ENCODE measurements at places on chromosomes 6 and 20.

DNA sequence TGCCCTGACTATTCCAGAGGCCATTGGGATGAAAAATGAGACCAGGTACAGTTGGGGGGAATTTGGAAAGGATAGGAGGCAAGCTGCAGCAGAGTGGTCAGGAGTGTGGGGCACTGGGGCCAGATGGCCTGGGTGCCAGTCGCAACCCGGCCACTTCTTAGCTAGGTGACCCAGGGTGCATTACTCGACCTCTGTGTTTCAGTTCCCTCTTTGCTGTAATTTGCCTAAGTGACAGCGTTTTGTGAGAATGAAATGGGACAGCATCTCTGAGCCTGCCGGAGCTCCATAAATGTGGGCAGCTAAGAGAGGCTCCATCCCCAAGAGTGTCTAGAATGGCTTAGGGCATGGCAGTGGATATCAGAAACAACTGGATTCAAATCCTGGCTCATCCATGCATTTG lies 13.9 kb downstream of the LRFN2 start:
- DNase-seq = no peak

GRCh38 chr20:39458452-39458851 lies 496.3 kb downstream of the DHX35 start:
- DNase-seq = no peak

- DNase-seq = no peak
Measured at GRCh38 chr20:49230021-49230420, 10.8 kb downstream of the DDX27 start.

DNA sequence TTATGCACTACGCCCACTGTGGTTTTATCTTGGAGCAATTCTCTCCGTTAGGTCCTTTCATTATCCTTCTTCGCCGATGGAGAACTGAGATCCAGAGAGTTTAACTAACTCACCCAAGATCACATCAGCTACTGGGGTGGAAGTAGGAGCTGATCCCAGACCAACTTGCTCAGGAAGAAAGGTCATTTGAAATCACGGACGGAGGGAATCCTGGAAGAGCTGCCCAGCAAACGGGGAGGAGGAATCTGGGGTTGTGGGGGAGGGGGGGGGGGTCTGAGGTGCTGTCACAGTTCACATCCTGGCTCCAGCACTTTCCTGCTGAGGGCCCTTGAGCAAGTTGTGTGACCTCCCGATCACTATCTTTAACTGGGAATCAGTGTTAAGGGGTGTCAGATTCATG lies 62.0 kb downstream of the NPEPL1 start:
- DNase-seq = no peak

DNA sequence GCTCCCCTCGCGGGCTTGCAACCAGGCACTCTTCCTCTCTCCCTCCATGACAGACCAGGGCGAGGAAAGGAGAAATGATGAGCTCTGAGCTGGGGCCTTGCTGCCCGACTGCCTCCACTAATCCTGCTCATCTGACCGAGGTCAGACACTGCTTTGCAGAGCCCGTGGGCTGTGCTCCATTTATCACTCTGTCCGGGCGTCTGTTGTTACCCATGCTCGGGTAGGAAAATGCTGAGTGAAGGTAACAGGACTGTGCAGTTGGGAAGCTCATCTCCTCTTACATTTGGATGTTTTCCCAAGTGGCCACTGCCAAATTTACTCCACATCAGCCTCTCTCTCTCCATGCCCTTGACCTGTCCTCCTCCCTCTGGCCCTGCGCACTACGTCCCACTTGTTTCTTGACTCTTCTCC lies 14.6 kb downstream of the RPS6KA2 start:
- DNase-seq = no peak

DNA sequence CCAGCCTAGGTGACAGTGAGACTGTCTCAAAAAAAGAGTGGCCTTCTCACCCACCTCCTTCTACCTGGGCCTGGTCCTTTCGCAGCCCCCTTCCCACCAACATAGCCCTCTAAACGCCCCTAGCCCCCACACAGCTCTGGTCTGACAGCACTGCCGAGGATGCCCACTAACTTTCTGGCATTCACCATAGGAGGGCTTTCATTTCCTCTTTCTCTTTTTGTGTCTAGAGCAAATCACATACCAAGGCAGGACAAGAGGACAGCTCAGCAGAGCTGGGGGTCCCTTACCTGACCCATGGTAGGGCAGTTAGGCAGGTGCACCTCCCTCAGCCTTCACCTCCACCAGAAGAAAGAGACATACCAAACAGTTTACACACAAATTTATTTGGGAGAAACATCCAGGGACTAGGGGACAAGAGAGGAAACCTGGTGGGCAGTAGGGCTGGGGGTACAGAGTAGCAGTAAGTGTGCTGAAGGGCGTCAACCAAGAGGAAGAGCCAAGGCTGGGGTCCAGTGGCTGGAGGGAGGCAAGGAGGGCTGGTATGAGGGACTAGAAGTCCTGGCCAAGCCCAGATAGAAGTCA lies 4.5 kb downstream of the LY6G5C start:
- DNase-seq = no peak

- DNase-seq = no peak
Measured at GRCh38 chr6:163008626-163009025, 280.9 kb downstream of the PACRG start.

DNA sequence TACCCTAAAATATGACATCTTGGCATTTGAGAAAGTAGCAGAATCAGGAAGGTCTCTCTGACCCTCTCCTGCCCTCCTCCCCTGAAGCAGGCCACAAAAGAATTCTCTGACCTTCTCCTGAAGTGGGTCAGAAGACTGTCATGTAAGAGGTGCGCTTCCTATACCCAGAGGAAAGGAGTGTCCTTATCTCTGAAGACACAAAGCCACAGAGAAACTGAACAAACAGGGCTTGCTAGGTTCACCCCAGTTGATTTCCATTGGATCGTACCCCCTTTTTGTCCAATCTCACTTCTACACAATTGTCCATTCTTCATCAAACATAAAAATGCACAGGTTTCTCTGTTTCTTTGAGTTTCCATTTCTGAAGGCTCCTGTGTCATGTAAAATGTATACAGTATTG lies 272.0 kb upstream of the SOX4 start:
- DNase-seq = no peak

DNA sequence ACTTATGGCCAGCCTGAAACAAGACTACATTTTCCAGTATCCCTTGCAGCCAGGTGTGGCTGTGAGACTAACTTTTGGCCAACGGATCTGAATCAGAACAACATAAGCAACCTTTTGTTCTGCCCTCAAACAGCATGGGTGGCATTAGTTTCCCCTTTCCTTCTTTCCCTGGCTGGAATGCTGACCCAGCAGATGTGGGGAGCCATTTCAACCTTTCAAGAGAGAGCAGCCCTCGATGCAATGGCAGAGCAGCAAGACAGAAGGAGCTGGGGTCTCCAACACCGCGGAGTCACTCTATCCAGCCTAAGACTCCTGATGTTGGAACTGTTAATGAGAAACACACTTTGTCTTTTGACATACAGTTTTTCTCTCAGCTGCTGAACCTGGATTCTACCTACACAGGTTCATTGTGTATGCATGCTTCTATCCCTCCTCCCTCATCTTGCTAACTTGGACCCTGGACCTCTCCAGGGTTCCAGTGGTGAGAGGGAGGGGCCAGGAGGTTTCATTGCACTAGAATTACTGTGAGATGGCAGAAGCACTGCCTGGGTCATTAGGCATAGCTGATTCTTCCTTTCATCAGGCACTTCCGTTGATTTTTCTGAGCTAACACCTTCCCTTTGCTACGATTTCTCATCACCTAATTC lies 28.8 kb upstream of the DDR1 start:
- no peak for DNase-seq

DNA sequence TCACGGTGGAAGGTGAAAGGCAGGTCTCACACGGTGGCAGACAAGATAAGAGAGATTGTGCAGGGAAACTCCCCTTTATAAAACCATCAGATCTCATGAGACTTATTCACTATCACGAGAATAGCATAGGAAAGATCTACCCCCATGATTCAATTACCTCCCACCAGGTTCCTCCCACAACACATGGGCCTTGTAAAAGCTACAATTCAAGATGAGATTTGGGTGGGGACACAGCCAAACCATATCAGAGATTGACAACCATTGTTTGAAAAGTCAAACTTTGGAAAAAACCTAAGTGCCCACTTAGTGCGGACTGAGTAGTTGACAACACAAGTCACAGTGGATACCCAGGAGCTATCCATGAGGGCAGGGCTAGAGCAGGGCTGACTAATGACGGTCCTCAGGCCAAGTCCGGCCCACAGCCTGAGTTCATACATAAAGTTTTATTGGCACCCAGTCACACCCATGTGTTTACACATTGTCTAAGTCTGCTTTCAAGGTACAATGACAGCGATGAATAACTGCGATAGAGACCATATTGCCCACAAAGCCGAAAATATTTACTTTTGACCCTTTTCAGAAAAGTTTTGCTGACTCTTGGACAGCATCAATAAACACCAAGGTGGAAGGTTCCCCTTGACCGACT lies 33.8 kb upstream of the PMEPA1 start:
- no peak for DNase-seq

GRCh38 chr20:11101696-11102095 lies 427.9 kb upstream of the JAG1 start:
- DNase-seq = no peak

DNA sequence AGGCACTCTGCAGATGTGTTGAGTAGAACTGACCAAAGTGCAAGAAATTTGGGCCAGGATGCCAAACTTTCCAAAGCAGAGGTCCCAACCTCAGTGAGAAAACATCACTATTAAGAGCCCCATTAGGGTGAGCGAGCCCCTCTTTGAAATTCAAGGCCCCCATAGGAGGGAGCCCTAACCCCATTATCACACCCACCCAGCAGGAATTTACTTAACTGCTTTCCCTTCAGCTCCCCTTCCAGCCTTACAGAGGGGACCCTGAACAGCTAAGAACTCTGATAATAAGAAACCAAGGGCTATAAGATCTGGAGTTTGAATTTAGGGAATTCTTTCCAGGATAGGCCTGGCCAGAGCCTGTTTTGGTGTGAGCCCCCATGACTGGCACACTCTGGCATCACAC lies 130.6 kb downstream of the NFATC2 start:
- no peak for DNase-seq

DNA sequence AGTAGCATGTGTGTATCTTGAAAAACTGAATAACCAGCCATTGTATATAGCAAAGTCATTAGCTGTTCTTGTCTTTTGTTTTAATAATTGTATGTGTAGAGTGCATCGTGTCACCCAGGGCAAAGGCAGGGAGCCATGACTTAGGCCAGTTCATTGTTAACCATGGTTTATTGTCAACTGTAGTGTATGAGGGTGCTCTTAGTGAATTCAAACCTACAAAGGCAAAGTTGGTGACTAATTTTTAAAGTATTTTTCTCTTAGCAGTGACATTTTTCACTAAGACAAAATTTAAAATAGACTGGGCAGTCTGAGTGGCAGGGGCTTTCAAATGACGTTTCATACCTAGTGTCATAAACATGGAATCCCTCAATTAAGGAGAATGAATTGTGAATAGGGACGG lies 79.0 kb downstream of the TULP4 start:
- no peak for DNase-seq

DNA sequence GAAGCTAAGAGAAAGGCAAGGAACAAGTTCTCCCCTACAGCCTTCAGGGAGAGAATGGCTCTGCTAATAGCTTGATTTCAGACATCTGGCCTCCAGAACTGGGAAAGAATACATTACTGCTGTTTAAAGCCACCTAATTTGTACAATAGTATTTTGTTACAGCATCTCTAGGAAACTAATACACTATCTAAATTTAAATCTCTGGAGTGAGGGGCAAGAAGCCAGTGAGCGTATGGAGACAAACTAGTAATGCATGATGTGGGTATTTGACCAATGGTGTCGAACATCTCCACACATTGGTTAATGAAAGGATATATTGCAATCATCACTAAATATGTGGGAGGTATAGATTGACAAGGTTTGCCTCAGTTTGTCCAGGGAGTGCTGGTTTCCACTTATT lies 451.5 kb downstream of the EPM2A start:
- DNase-seq = no peak

DNA sequence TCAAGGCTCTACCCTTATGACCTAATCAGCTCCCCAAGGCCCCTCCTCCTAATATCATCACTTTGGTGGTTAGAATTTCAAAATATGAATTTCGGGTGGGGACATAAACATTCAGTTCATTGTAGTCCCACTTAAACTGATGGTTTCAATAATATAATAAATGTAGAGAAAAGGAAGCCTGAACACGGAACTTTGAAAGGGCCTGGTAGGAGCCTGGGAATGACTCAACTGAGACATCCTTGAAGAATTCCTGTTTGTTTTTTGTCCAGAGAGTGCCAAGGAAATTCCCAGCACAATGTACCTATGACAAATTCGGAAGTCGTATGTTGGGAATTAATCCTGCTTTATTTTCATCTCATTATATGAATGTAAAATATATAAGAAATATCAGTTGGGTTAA lies 457.9 kb downstream of the PLCB1 start:
- no peak for DNase-seq

DNA sequence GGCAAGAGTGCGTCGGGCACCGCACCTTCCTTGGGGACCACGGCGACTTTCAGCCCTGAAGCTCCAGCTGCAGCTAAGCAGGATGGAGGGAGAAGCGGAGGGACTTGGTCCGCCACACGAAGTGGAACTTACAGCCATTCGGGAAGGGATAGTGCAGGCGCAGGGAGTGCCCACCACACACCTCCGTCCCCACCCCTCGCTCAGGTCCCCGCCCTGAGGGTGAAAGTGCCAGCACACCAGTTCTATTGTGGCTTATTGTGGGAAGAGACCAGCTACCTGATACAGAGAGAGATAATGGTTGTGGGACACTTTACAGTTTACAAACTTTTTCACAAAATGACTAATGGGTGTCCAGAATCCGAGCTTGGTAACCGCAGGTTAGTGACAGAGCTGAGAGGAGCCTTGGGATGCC lies 76.1 kb downstream of the IRF4 start:
- DNase-seq = no peak

- peak; percentile 69 for DNase-seq
Measured at GRCh38 chr6:25278914-25279747, at the start of gene CARMIL1. Gene CARMIL1, plus strand, starts transcription at chr6:25279374. Its CDS starts 422 bp downstream, at chr6:25279796.

- DNase-seq = no peak
Measured at GRCh38 chr6:106206905-106207304, 118.7 kb downstream of the ATG5 start.

GRCh38 chr6:3137057-3137777 lies 18.7 kb downstream of the BPHL start:
- DNase-seq = no peak

GRCh38 chr20:24468401-24469115 lies 871 bp upstream of the SYNDIG1 start:
- DNase-seq = no peak

DNA sequence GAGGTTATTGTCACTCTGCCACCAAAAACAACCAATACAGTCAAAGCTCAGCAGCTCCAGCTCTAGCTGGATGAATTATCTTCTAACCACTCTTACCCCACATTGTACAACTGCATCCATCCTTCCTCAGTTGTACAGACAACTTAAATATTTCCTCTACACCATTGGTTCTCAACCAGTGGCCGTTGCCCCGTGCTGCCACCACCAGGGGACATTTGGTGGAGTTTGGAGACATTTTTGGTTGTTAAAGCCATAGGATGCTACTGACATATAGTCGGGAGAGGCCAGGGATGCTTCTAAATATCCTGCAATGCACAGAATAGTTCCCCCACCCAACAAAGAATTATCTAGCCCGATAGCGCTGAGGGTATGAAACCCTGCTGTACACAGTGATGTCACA lies 59.3 kb downstream of the SHLD1 start:
- DNase-seq = no peak

GRCh38 chr6:30600451-30600961 lies 16.5 kb downstream of the PPP1R10 start:
- no peak for DNase-seq

- DNase-seq = peak; percentile 71
Measured at GRCh38 chr20:35773154-35773751, 1.4 kb downstream of the PHF20 start.

Measured in CD4-positive, alpha-beta T cell treated with Interleukin-12 subunit alpha and Interleukin-12 subunit beta, for 1 hour (primary cell).